ENCODE measurements at places on chromosomes 3 and 15. TPM values are rescaled to one million over a fixed set of nuclear protein-coding genes. Genes with fewer than 3 reads are reported as not detected.
A peak's percentile ranks its signal among the peaks of the same experiment; 100 is the strongest.

Gene AGBL1
- total RNA-seq = not detected

Gene PIGBOS1
- 7.3 TPM for total RNA-seq

Gene GLDN
- not detected for total RNA-seq

Gene MYL3
- not detected for total RNA-seq

Gene PPP2R3A
- 0.17 TPM for total RNA-seq

Gene FBXO22
- 97.3 TPM for total RNA-seq

Gene AADACL2
- not detected for total RNA-seq

DNA sequence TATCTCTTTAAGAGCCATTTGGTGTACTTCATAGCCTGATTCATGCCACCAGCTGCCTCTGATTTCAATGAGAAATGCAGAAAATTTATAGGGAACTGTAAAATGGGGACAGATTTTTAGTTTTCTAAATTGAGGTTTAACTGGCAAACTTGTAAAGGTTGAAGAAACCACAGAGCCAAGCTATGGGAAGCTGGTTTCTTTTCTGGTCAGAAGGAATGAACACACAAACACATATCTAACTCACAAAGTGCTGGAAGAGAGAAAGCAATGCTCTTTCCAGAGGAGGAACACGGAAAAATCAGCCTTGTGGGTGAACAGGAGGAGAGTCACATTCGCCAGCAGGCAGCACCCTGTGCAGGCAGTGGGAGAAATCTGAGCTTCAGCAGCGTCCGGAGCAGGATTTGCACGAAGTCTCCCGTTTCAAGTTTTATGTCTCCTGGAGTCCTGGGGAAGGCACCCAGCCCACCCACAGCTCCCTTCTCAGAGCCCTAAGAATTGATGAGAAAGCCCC lies 481 bp downstream of the MASP1 start:
- DNase-seq = no peak

GRCh38 chr3:36800533-36801116 lies 36.3 kb upstream of the DCLK3 start:
- DNase-seq = no peak

DNA sequence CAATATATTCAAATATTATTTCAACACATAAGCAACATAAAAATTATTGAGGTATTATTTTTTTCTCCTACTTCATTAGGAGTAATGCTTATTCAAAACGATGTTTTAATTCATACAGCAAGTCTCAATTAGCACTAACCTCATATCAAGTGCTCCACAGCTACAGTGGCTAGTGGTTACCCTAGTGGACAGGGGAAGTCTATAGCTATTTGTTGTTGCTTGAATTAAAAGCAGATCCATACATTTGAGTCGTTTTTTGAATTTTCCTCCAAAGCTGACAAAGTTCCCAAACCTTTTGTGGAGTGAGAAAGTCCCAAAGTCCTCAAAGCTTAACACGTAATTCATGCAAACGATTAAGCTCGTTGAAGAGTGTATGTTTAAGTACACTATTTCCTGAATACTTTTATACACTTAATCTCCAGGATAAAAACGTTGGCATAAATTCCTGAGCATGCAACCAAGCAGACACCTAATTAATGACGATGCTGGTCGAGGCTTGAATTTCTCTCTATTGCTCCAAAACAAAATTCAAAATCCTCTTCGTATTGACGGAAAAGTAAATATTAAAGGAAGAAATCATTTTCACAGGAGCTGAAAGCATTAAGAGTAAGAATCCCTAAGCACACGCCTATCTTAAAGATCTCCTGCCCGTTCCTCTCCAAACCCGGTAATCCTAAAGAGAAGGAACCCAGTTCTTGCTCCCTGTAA lies 985 bp downstream of the VPS13C start:
- no peak for DNase-seq

- no peak for DNase-seq
These were observed 203.1 kb downstream of the MINAR1 start for GRCh38 chr15:79635149-79635771.

DNA sequence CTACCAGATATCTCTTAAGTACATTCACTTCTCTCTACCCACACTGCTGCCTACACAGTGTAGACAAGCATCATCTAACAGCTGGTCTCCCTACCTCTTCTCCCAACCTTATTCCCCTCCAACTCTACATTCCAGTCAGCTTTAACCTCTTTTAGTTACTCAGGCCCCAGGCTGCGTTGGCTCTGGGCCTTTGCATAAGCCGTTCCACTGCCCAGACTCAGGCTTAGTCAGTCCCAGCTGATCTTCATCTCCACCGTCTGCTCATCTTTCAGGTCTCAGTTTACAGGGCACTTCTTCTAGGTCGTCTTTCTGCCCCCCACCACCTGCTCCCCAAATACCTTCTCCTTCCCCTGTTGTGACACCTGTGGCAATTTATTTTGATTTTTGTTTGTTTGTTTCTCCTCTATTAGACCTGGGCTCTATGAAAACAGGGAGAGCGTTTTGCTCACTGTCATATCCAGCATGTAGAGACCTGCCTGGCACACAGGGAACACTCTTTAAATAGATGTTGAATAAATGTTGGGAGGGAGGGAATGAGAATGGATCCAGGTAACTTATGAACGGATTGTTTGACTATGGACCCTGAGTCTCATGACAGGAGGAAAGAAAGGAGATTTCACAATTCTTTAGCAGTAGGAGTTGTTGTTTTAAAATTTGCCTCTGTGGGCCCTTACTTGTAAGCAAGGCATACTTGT lies 11.1 kb downstream of the SLC27A2 start:
- no peak for DNase-seq

DNA sequence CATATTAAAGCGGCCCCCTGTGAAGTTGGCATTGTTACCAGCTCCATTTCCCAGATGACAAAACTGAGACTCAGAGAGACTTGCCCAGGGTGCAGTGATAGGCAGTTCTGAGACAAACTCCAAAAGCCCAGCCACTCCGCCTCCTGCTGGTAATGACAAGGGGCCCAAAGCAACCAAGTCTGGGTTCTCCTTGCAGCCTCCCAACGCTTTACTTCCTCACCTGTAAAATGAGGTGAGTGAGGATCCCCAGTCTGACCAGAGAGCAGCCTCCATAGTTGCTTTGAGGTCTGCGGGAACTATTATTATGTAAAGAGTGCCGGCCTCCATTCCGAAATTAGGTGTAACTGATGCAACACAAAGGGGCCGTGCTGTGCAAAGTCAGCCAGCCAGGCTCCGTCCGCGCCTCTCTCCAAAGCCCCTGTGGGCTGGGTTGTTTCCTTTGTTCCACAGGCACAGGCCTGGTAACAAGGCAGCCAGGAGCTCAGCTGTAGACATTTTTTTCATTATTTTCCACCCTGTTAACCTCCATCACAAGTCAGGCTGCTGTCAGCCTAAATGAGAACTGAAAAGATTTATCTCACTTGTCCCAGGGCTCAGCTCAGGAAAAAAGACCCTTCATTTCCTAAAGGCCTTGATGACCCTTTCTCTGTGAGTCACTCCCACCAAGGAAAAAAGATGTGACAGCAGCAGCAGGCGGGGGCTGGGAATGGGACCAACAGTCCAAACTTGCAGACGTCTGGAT lies 139.1 kb upstream of the RAD18 start:
- no peak for DNase-seq

DNA sequence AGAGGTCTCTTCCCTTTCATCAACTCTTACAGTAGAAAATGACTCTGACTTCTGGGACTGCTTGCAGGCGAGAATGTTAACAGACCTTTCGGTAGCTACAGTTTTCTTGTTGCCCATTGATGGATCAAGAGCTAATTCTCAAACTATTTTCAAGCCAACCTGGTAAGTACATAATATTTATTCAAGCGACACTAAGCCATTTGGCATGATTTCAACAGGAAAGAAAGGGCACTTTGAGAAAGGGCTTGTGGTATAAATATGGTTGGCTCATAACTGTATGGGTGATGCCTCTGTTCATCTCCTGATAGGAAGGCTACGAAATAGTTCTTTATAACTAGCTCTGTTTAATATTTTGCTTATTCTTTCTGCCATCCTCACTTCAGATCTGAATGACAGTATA lies 196.2 kb upstream of the CNTN4 start:
- DNase-seq = no peak

DNA sequence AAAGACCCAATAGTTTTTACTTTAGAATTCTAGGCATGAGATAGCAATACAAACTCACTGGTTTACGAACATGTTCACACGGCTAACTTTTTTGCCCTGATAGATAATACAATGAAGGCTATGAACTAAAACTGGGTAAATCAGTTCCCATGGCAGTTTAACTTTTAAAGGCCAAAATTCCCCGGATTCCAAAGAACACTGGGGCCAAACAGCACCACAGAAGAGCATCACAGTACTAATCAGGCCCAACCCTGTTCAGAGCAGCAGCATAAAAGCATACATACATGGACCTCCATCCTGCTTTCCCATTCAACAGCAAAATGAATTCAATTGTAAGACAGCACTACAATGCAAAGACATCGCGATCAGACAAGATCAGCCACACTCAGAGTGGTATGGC lies 540.3 kb upstream of the CCDC54 start:
- no peak for DNase-seq

DNA sequence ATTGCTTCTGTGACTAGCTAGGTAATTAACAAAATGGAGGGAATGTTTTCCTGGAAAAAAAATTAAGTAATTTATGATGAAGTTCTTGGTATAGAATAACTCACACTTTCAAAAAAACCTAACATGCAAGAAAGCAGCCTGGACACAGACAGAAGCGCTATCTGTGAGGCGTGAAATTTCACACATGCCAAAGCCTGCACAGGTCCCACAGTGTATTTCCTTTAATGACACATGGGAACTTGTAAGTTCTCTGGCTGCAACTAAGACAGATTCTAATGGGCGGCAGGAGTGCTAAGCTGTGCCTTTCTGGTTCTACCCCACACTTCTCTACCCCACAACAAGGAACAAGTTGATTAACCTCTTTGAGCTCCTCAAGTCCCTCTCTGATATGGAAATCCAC lies 84.9 kb upstream of the NEO1 start:
- no peak for DNase-seq

DNA sequence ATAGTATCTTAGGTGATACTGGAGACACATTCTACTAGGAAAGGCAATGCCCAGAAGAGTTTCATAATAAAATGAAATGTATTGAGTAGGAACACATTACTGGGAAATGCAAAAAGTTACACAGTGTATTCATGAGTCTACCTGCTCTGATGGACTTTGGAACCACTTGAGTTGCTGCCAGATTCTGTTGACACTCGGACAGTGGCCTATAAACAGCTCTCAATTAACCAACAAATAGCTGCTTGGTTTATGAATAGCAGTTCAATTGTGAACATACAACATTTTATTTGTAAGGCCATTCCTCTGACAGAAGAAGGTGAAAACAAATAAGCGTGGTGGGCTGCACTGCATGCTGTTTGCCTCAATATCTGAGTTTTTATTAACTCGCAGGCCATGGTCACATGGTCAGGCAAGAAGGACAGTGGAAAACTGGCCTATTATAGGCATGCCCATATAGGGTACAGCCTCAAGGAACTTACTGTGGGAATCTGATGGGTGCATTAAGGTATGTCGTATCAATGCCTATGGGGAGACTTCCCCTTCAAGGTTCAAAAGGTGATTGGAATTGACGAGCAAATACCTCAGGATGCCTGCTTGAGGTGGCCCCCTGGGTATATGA lies 66.2 kb downstream of the C3orf80 start:
- DNase-seq = no peak

DNA sequence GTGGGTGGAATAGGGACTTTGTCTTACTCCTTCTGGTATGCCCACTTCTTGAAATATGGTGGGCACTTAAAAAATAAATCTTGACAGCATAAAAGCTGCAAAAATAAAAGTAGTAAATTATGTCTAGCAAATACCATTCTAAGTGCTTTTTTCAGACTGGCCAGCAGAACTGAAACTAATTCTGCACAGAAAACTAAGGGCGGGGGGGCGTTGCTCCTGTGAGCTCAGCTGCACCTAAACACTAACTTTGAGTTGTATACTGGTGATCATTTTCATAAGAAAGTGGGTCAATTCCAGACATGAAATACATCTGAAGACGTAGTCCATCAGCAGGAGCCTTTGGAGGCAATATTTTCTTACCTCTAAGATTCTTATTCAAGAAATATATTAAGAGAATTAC lies 114.8 kb downstream of the WDR76 start:
- no peak for DNase-seq

GRCh38 chr3:152270937-152271336 lies 2.2 kb downstream of the MBNL1 start:
- no peak for DNase-seq

DNA sequence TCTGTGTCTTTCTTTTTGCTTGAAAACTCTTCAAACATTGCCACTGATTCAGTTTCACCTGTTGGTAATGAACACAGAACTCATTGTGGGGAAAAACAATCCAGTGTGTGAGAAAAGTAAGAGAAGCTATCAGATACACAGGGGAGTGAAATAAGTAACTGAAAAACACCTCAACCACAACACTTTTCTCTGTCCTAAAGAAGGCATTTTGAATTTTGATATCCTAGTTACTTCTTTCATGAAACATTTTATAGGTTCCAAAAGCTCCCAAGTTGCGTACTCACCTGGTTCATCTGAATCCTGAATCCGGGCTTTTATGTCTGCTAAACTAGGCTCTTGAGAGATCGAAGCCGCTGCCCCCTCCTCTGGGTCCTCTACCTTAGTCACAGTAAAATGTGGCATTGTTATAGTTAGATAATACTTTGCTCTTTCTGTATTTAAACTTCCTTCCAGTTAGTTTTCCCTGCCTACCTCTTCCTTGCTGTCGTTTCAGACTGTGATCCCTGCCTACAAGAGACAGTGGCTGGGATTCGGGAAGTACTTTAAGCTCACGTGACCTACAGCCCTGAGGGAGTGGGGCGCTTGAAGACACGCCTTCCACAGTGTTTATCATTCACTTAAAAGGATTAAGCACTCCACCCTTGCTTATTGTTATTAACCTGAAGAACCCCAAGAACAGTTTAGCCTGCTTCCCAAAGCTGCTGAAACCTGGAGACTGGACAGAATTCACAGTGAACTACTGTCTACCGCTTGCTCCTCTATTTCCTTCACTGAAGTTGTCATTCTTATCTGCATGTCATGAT lies 19.1 kb downstream of the SLC12A6 start:
- peak; percentile 46 for DNase-seq

DNA sequence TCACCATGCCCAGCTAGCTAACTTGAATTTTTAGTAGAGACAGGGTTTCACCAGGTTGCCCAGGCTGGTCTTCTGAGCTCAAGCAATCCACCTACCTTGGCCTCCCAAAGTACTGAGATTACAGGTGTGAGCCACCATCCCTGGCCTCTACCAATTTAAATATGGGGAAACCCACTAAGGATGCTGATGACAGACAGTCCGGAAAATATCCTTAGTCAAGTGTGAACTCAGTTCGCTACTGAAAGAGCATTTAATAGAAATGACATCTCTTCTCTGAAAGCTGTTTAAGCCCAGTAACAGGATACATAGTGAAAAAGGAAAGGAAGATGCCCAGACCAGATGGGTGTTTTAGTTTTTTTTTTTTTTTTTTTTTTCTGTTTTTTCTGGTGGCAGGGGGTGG lies 7.7 kb upstream of the GRAMD2A start:
- DNase-seq = peak; percentile 29

DNA sequence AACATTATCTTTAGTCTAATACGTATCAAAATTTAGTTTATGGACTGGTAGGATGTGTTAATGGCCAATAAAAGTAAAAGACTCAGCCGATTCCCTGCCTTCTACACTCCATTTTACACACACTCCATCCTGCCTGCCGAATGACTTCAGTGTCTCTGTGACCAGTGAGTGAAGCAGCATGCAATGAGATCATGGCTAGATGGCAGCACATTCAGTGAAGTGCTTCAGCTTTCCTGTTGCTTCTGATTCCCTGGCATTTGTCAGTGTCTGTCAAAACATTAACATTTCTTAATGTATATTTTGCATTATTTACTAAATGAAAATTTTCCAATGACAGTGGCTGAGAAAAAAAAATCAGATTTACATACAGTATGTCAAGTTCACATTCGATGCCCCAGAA lies 412.0 kb downstream of the FHIT start:
- DNase-seq = no peak

- no peak for DNase-seq
These were observed 52.0 kb upstream of the CORO2B start for GRCh38 chr15:68526784-68527183.
